ENCODE measurements at places on chromosomes 3 and 15.

DNA sequence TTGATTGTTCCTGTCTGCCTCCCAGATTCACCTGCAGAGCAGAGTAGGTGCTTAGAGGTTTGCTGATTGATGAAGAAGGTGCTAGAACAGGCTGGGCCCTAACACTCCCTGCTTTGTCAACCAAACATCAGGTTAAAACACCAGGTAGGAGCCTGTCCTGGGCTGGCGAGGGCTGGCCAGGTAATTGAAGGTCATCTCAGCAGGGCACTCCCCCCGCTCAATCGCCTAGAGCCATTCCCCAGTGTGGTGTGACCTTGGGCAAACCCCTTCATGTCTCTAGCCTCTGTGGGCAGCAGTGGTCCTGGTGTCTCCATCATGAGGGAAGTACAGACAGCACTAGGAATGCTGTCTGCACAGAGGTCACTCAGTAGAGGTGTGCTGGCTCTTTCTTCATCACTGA, 88.3 kb downstream of the KLF15 start:
- no peak for DNase-seq

GRCh38 chr15:47404877-47405276, 312.4 kb upstream of the SEMA6D start:
- DNase-seq = no peak

GRCh38 chr3:25007974-25008658, 419.9 kb upstream of the RARB start:
- no peak for DNase-seq

GRCh38 chr3:839981-840380, 252.8 kb upstream of the CNTN6 start:
- no peak for DNase-seq

DNA sequence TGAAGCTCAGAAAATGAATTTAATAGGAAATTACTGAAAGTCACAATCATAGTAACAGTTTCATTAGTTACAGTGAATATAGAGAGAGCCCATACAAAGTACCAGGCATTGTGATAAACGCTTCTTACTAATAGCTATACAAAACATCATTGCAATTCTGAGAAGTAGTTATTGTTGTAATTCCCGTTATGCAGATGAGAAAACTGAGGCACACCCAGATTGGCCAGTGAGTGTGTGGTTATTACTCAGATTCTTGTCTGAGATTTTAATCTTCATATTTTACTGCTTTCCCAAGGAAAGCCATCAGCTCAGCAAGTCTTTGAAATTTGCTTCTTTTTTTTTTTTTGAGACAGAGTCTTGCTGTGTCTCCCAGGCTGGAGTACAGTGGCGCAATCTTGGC, 14.3 kb downstream of the FLNB start:
- no peak for DNase-seq
